ENCODE measurements at places on chromosomes 1 and 21.

DNA sequence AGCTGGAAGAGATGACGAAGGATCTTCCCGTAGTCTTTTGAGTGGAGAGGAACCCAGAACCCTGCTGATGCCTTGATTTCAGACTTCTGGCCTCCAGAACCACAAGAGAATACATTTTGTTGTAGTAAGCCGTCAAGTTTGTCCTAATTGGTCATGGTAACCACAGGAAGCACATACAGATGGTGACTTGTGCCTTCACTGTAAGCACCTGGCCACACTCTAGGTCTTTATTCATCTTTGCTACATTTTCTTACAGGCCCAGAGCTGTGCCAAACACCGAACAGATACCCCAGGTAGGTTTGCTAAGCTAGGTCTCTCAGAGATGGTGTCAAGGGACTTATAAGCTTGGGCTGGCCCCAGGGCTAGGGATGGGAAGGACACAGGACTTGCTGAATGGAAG is 4.8 kb downstream of the DHRS3 start:
- DNase-seq: no peak

DNA sequence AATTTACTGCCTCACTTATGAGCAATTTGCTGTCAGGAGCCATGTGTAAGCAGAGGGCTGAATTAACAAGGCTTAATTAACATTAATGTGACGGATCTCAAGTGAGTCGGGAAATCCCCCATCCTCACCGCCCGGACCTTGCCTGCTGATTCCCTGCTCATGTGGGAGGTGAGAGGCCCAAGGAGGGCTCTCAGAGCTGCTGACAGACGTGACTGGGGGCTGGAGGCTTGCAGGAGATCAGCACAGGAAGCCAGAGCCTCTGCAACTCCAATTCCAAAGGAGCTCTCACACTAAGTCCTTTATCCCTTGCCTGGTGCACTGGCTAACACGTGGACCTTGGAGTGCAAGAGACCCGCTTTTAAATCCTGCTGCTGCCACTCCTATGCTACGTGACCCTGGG is 19.4 kb downstream of the LRP8 start:
- DNase-seq: no peak

- DNase-seq: no peak
Measured at GRCh38 chr1:230350208-230350921, 75.8 kb downstream of the PGBD5 start.

- DNase-seq: no peak
Measured at GRCh38 chr1:51578383-51579109, 38.3 kb upstream of the OSBPL9 start.

DNA sequence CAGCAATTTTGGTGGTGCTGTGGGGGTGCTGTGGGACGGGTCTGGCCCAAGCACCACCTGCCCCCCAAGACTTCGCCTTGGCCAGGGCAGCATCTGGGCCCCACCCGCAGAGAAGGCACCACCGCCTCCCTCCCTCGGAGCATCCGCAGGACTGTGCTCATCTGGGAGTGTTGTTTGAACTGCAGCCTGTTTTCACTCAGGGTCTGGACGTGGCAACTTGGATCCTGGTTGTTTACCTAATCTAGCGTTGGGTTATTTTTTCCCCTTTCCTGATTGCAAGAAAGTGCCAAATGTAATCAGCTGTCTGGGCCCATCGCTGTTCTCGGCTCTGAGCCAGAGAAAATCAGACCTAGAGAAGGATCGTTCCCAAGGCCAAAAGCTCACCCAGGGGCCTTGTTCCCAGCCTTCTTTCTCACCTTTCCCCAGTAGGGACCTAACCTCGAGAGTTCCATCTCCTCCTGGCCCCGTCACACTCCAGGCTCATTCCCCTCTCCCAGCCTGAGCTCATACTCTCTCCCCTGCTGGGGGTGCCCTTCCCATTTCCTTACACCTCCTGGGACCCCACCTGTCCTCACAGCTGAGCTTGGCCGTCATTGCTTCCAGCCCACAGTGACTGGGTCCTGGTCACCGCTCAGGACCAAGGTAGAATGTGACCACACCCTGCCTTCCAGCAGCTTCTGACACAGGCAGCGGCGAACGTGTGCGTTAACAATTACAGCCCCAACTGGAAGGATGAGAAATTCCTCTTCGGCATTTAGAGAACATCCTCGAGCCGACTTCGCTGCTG is 72.0 kb upstream of the FAM20B start:
- no peak for DNase-seq

GRCh38 chr1:41571041-41571440 is 86.6 kb upstream of the EDN2 start:
- DNase-seq: no peak

GRCh38 chr1:87466621-87467020 is 137.9 kb downstream of the LMO4 start:
- no peak for DNase-seq

DNA sequence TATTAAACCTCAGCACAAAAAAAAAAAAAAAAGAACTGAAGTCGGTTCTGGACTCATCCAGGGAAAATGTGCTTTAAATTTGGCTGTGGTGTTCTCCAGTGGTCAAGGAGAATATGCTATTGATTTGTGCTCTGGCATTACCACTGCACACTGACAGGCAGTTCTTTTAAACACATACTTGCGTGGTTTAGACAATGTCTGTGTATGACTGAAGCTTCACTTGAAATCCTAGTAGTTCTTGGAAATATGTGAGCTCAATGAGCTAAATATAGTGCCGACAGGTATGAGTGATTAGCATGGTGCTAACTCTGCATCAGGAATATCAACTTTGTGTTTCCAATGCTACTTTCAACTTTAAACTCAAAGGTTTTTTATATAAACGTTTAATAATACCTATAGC is 415.6 kb downstream of the SMYD3 start:
- DNase-seq: no peak
